ENCODE measurements at places on chromosomes 5 and 9.

GRCh38 chr5:178249191-178249989 lies 16.8 kb upstream of the PHYKPL start:
- DNase-seq: no peak

GRCh38 chr5:99320436-99320835 lies 391.6 kb upstream of the CHD1 start:
- no peak for DNase-seq

DNA sequence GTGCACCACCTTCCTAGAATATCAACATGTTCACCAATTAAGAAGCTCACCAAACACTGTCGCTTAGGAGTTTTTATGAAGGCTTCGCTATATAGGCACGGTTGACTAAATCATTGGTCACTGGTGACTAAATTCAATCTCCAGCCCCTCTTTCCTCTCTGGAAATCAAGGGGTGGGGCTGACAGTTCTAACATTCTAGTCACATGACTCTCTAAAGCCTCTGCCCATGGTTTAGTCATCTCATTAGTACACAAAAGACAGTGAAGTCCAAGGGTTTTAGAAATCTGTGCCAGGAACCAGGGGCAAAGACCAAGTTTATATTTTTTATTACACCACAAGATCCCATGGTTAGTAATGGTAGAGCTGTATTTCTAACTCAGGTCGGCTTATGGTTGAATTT lies 243.2 kb downstream of the ELAVL2 start:
- no peak for DNase-seq

DNA sequence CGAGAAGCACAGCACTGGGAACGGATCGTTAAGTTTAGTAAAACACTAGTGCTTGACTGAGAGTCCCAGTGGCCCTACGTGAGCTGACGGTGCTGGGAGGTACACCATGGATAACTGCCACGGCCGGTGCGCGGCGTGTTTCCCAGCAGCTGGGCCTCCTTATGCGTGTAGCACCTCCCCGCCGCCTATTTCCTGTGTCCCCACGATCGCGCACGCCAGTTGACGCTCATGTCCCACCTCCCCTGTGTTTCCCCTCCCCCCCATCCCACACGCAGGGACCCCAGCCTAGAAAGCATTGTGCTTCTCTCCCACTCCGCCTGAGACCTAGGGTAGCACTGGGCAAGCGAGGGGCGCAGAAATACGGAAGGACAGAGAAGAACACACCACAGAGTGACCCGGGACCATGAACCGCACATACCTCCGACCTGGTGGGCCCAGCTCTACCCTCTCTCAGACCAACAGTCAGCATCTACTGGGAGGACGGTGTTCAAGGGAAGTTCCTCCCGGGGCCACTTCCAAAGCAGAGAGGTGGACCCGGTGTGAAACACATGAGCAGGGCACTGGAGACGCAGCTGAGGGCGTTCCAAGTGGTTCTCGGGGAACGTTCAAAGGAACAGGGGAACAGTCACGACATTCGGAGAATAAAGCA lies 45.6 kb downstream of the DBH start:
- no peak for DNase-seq

- DNase-seq: peak; percentile 85
Observed at GRCh38 chr5:88826646-88827585, 56.1 kb downstream of the MEF2C start.

GRCh38 chr9:21031091-21031807 lies at the start of gene HACD4:
Gene HACD4, minus strand, starts transcription at chr9:21031640. Its CDS starts 50 bp downstream, at chr9:21031590.
- DNase-seq: peak; percentile 52

- no peak for DNase-seq
Observed at GRCh38 chr5:112245656-112246055, 173.4 kb downstream of the EPB41L4A start.

- DNase-seq: no peak
Observed at GRCh38 chr5:154366353-154366752, 79.4 kb upstream of the SAP30L start.

DNA sequence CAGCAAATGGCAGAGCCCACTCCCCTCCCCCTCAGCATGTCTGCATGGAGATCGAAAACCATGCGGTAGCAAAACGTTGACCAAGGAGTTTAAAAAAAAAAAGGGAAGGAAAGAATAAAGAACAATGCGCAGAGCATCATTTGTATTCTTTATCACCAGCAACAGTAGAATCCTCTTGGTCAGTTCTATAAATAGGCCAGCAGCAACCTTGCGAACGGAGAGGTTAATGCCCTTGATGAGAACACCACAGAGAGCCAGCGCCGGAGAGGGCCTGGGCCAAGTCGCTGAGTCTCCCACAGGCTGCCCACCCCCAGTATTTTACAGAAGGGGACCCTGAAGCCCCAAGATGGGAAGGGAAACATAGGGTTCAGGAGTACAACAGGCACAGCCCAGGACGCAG lies 22.7 kb downstream of the WHRN start:
- peak; percentile 31 for DNase-seq

GRCh38 chr9:74255489-74255984 lies 241.6 kb upstream of the RORB start:
- no peak for DNase-seq

- DNase-seq: no peak
Observed at GRCh38 chr9:2833096-2833495, 10.8 kb downstream of the PUM3 start.

GRCh38 chr5:157917899-157918809 lies 59.2 kb upstream of the CLINT1 start:
- DNase-seq: peak; percentile 61

GRCh38 chr9:123867034-123867433 lies 62.9 kb downstream of the DENND1A start:
- no peak for DNase-seq

DNA sequence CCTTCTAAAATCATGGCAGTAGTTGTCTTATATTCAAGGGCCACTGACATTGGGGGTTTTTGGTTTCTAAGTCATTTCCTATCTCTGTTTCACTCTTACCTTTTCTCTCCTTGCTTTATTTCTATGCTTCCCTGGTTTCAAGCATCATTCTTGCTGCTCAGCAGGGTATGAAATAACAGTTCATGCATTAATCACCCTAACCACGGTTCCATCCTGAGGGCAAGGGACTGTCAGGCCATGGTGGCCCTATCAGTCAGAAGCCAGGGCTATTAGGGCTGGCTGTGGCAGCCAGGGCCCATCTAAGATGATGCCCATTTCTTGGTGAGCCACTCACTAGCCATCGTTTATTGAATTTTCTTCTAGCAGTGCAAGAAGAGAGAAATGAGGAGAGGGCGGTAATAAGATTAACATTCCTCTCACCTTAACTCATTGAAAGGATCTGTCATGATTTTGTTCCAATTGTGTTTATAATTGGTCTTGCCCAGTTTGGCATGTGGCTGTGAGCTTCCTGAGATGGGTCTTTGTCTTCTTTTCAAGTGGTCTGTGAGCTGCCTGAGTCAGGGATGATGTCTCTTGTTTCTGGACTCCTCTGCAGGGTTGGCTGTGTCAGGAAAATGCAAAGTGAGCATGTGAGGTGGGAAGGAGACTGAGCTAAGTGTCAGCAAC lies 45.2 kb downstream of the CYSTM1 start:
- no peak for DNase-seq

- peak; percentile 2 for DNase-seq
Observed at GRCh38 chr9:138022121-138022741, 144.6 kb downstream of the CACNA1B start.

Data from cardiac muscle cell (in vitro differentiated cells and primary cell).